Mesothelial cell of epicardium (in vitro differentiated cells): ENCODE measurements at places on chromosomes 13 and 19. TPM values are rescaled to one million over a fixed set of nuclear protein-coding genes. Genes with fewer than 3 reads are reported as not detected.

Gene STXBP2
- total RNA-seq = 88.1 to 99.0 TPM (median 97.7 TPM) in 3 replicates

Gene CLDN10
- 1.1 to 2.0 TPM (median 1.5 TPM) in 3 replicates for total RNA-seq

Gene CYP4F12
- not detected in 3 replicates for total RNA-seq

Gene SULT2B1
- 0.64 to 0.79 TPM (median 0.74 TPM) in 3 replicates for total RNA-seq

Gene EDNRB
- total RNA-seq = 3.0 to 3.4 TPM (median 3.2 TPM) in 3 replicates

Gene ZNF628
- total RNA-seq = 19.0 to 23.1 TPM (median 22.0 TPM) in 3 replicates

Gene SYT5
- total RNA-seq = 0.32 to 0.67 TPM (median 0.47 TPM) in 3 replicates

Gene CACNG6
- 4.3 to 5.7 TPM (median 5.3 TPM) in 3 replicates for total RNA-seq

Gene FXYD1
- total RNA-seq = 2.8 to 4.3 TPM (median 3.6 TPM) in 3 replicates

Gene MEIS3
- 268 to 277 TPM (median 273 TPM) in 3 replicates for total RNA-seq

Gene CBY2
- not detected in 3 replicates for total RNA-seq

Gene PTH2
- not detected in 3 replicates for total RNA-seq

GRCh38 chr19:40741527-40742390 is 8.5 kb downstream of the ACTMAP start:
- H3K36me3 ChIP-seq = peaks cover 9% of the 10 kb centered on the region
- H3K27ac ChIP-seq = peak overlapping the region; percentile 22
- H3K4me3 ChIP-seq = no peak overlapping the region
- no peaks in the 10 kb centered on the region for H3K27me3 ChIP-seq

DNA sequence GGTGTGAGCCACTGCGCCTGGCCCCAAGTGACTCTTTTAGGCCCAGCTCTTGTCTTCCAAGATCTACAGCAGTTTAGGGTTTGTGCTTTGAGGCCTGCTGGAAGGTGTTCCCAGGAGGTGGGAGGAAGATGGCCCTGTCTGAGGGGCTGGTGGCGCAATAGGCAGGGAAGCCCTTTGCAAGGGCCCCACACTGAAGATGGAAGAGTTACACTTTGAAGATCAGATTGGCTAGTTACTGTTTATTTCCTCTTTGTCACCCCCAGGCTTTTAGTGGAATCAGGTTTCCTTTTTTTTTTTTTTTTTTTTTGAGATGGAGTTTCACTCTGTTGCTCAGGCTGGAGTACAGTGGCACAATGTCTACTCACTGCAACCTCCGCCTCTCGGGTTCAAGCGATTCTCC is 1.9 kb upstream of the RABAC1 start:
- DNase-seq = no peak
- peaks cover 3% of the 10 kb centered on the region for H3K27me3 ChIP-seq

GRCh38 chr19:10211061-10211460 is 16.3 kb upstream of the DNMT1 start:
- no peak for DNase-seq
- peaks cover 8% of the 10 kb centered on the region for H3K4me1 ChIP-seq
- H3K27me3 ChIP-seq = no peaks in the 10 kb centered on the region
- no peak overlapping the region for H3K4me3 ChIP-seq

GRCh38 chr19:18607226-18608101 is 865 bp upstream of the CRLF1 start:
- H3K4me3 ChIP-seq = peak overlapping the region; percentile 22

DNA sequence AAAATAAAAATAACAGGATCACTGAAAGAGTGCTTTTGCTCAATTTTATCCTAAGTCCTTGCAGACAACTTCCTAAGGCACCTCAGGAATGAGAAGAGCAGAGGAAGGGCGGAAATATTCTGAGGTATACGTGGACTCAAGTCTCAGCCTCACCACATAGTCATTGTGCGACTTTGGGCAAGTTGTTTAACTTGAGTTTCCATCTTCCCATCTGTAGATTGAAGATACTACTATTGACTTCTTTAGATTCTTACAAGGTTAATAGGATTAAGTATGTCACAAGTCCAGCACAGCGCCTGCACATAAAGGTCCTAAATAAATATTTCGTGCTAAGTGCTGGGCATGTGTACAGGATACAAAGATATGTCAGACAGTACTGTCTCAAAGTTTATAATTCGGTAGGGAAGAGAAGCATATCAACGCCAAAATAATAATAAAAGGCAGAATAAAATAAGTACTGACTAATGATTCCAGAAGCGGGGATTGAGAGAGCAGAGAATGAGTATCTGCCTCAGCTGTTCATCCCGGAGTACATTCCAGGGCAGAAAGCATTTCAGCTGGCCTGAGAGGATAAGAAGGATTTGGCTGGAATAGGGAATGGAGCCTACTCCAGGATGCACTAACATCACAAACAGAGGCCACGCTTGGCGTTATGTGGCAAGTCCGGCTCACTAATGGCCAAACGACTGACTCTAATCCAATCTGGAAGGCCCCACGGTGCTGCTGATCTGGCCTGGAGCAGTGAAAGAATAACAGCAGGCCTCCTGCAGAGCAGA is 139.7 kb downstream of the FLT1 start:
- no peak for DNase-seq
- H3K4me3 ChIP-seq = no peak overlapping the region
- H3K27ac ChIP-seq = peak overlapping the region; percentile 96
- H3K27me3 ChIP-seq = no peaks in the 10 kb centered on the region

DNA sequence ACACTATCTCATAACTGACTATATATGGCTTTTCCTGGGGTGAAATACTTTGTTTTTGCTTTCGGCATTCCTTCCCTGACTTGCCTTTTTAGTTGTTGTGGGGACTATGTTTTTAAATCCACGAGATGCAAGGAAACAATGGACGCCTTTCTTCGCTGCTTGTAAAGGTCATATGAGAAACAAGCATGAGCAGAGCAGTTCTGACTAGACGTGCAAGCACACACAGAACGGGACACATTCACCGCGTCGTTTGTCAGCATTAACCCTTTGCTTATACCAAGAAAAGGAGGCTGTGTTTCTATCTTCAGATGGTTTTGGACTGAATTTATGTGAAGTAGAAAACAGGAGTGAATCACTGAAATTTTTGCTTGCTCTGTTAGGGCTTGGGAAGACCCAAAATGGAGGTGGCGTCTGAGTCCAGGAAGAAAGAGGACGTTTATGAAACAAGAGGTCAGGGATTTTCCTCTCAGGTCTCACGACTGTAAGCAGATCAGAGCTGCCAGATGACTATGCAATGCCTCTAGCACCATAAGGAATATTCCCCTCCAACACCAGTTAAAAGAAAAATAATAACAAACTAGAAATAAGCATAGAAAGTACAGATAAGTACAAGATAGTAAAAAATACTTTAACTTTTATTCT is 358.9 kb downstream of the DLEU7 start:
- no peaks in the 10 kb centered on the region for H3K36me3 ChIP-seq
- no peaks in the 10 kb centered on the region for H3K27me3 ChIP-seq
- H3K27ac ChIP-seq = no peak overlapping the region

DNA sequence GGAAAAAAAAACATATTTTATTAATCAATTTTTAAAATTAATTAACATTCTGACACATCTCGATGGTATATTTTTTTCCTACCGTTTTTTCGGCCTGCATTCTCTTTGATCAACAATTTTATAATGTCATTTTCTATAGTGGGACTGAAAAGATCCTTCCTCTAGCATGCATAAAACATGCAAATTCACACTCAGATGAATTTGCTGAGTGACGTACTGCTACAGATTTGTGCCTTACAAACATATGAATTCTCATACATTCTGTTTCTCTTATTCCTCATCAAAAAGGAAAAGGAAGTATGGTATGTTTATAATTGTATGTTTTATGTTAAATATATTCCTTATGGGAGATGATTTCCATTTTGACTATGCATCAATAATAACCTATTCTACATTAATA is 458.2 kb downstream of the TSHZ3 start:
- peaks cover 27% of the 10 kb centered on the region for H3K27me3 ChIP-seq
- no peak for DNase-seq
- no peaks in the 10 kb centered on the region for H3K4me1 ChIP-seq

- no peak overlapping the region for H3K4me3 ChIP-seq
- H3K36me3 ChIP-seq = no peaks in the 10 kb centered on the region
- H3K27me3 ChIP-seq = no peaks in the 10 kb centered on the region
- H3K4me1 ChIP-seq = peaks cover 10% of the 10 kb centered on the region
- H3K27ac ChIP-seq = no peak overlapping the region
- no peak for DNase-seq
Measured at GRCh38 chr19:2428756-2429711, 1.6 kb upstream of the TIMM13 start.

DNA sequence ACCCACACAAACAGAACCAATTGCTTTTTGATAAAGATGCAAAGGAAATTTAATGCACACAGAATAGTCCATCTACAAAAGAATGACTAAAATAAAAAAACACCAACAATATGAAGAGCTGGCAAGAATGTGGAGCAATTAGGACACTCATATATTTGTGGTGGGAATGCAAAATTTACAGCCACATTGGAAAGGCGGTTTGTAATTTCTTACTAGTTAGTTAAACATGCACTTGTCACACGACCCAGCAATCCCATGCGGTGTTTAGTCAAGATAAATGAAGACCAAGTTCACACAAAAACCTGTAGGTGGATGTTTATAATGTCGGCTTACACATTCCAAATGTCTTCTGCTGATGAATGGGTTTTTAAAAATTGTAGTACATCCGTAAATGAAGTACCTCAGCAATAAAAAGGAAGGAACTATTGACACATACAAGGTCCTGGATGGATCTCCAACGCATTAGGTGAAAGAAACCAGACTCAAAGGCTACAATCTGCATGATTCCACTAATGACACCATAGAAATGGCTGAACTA is 5.2 kb downstream of the GRTP1 start:
- peaks cover 3% of the 10 kb centered on the region for H3K27me3 ChIP-seq
- DNase-seq = no peak
- no peak overlapping the region for H3K4me3 ChIP-seq
- peaks cover 9% of the 10 kb centered on the region for H3K4me1 ChIP-seq
- peak overlapping the region; percentile 11 for H3K27ac ChIP-seq

DNA sequence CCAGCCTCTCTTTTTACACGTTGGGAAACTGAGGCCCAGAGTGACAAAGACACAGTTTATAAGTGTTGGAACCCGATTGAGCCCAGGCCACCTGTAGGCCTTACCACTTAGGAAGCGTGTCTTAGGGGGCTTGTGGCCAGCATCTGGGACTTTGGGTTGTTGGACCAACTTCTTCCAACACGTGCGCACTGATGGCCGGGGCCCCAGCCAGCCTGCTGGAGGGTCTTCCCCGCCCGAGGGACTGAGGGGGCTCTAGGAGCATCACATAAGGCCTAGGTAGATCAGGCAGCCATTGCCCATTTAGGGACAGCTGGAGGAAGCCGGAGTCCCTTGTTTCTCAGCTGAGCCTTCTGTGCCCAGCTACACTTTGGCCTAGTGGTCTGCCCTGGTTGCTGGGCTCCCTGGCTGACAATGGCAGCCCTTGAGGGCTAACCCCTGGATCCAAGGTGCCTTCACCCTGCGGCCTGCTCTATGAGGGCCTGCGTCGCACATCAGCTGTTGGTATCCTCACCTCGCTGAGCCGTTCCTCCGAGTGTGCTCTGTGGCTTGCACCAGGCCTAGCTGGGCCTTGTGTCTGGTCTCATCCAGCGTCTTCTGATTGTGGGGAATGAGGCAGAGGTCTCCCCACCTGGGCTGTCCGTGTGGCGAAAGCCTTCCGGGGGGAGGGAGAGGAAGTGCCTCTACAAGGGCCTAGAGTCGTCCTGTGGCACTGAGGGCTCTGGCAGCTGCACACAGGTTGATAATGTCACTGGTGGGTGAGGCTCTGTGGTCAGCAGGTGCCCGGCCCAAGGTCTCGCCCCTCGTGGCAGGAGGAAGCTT is 1.2 kb downstream of the RAB11B start:
- no peak for DNase-seq
- H3K4me1 ChIP-seq = peaks cover 17% of the 10 kb centered on the region
- no peaks in the 10 kb centered on the region for H3K27me3 ChIP-seq
- peaks cover 8% of the 10 kb centered on the region for H3K36me3 ChIP-seq

- H3K27me3 ChIP-seq = no peaks in the 10 kb centered on the region
- peaks cover 45% of the 10 kb centered on the region for H3K36me3 ChIP-seq
- no peak overlapping the region for H3K27ac ChIP-seq
- no peaks in the 10 kb centered on the region for H3K4me1 ChIP-seq
- DNase-seq = no peak
- H3K4me3 ChIP-seq = no peak overlapping the region
Measured at GRCh38 chr13:21557995-21558394, 46.0 kb downstream of the MICU2 start.

GRCh38 chr13:36339600-36340155 is 6.5 kb downstream of the SPART start:
- no peaks in the 10 kb centered on the region for H3K27me3 ChIP-seq
- peaks cover 4% of the 10 kb centered on the region for H3K36me3 ChIP-seq
- DNase-seq = no peak
- no peak overlapping the region for H3K4me3 ChIP-seq
- H3K4me1 ChIP-seq = peaks cover 43% of the 10 kb centered on the region
- H3K27ac ChIP-seq = no peak overlapping the region

DNA sequence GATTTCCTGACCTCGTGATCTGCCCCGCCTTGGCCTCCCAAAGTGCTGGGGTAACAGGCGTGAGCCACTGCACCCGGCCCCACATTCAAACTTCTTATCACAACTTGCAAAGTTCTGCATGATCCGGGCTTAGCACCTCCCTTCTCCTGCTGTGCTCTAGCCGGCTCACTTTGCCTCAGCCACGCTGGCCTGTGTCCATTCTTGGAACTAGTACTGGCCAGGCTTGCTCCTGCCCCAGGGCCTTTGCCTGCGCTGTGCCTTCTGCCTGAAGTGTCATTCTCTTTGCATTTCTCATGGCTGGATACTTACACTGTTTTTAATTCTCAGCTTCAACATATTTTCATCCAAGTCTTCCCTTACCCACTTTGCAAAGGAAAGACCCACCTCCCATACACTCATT is 29.9 kb downstream of the CACNG6 start:
- H3K4me1 ChIP-seq = peaks cover 2% of the 10 kb centered on the region
- DNase-seq = no peak
- no peak overlapping the region for H3K4me3 ChIP-seq
- H3K27ac ChIP-seq = no peak overlapping the region
- no peaks in the 10 kb centered on the region for H3K36me3 ChIP-seq

DNA sequence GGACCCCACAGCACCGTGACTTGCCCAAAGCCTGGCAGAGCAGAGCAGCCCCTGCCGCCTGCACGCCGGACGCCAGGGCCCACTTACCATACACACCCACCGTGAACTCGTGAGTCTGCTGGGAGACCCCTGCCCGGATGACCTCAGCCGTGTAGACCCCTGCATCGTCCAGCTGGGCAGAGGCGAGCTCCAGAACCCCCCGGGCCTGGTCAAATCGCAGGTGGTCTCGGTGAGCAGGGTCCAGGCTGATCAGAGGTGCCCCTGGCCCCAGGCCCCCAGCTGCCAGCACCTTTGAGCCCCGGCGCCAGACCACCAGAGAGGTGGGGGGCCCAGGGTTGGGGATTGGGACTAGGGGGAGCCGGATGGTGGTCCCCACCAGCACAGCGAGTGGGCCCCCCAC is 873 bp downstream of the VSIG10L start:
- peaks cover 25% of the 10 kb centered on the region for H3K4me1 ChIP-seq
- peak overlapping the region; percentile 48 for H3K4me3 ChIP-seq
- no peak overlapping the region for H3K27ac ChIP-seq
- H3K36me3 ChIP-seq = peaks cover 7% of the 10 kb centered on the region
